Stimulated activated naive CD8-positive, alpha-beta T cell treated with anti-CD3 and anti-CD28 coated beads, Interleukin-15, amount 100 ng/mL, for 72 hours (primary cell): ENCODE measurements at places on chromosomes 6 and 20.

GRCh38 chr20:36309643-36310042 is 3.5 kb downstream of the DLGAP4 start:
- no peak for DNase-seq

DNA sequence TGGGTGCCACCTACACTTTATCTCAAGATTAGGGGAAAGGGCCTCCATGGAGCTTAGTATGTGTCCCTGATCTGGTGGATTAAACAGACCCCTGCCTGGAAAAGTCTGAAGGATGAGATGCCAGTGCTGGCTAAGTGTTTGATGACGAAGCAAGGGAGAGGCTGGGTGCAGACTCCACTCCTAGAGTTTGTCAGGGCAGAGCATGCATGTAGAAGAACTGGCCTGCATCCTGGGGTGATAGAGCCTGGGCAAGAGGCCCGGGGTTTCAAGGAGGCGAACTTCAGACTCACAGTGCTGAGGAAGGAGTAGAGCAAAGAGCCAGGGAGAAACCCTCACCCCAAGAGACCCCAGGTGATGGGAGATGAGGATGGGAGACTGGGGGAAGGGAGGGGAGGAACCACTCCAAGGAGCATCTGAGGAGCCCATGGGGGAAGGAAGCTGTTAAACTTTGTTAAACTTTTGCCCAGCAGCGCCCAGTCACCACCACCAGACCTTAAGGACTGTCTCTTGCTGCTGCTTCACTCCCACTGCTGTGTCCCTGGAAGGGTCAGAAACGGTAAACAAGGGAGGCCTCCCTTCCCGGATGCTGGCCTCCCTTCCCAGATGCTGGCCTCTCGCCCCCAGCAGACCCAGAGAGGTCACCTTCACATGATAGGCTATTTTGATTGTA is 61.6 kb downstream of the RPRD1B start:
- no peak for DNase-seq

GRCh38 chr6:52595000-52595795 is 18.3 kb upstream of the TRAM2 start:
- no peak for DNase-seq

GRCh38 chr20:50487397-50487796 is 22.8 kb upstream of the PTPN1 start:
- DNase-seq, result peak; percentile 28

DNA sequence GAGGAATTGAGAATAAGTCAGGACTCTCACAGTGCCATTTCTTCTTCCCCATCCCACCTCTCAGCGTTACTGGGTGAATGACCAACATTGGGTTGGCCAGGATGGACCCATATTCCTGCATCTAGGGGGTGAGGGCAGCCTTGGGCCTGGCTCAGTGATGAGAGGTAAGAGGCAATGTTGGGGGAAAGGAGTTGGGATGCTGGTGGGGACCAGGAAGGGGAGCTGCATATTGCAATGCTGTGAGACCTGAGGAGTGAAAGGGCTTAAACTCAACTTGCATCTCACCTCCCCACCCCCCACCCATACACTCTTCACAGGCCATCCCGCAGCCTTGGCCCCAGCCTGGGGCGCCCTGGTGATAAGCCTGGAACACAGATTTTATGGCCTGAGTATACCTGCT is 1.3 kb downstream of the PRSS16 start:
- DNase-seq, result no peak

DNA sequence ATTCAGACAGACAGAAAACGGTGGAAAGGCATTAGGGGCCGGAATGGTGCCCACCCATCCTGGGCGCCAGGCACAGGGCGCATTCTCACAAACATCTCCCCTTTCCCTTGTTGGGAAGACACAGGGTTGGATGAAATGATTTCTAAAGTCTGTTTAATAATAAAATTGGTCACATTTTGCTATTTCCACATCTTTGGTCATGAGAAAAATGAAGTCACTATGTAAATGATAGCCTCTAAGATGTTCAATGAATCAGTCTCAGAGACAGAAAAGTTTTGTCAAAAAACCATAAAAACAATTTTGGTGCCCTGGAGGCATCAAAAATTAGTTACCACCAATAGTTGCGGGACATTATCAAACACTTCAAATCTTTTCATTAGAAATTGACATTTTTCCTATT is 40.7 kb downstream of the PRR18 start:
- no peak for DNase-seq

- DNase-seq, result no peak
Measured at GRCh38 chr20:43723186-43723585, 3.6 kb downstream of the GTSF1L start.

- no peak for DNase-seq
Measured at GRCh38 chr6:42154461-42155209, 12.2 kb upstream of the C6orf132 start.

DNA sequence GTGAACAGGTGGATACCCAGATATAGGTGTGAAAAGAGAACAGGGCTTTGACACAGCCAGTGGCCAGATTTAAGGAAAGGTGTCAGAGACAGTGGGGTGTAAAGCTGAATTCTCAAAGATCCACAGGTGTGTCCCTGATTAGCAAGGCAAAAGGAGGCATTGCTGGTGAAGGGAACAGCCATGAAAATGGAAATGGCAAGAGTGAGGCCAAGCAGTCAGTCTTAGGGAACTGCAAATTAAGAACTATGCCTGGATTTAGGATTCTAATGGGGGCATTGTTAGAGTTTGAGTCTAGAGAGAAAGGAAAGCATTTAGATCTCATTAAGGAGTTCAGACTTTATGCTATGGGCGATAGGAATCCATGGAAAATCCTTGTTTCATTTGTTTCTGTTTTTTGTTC is 789.2 kb downstream of the MAFB start:
- no peak for DNase-seq

- DNase-seq, result no peak
Measured at GRCh38 chr20:858011-858410, 24.5 kb downstream of the FAM110A start.

DNA sequence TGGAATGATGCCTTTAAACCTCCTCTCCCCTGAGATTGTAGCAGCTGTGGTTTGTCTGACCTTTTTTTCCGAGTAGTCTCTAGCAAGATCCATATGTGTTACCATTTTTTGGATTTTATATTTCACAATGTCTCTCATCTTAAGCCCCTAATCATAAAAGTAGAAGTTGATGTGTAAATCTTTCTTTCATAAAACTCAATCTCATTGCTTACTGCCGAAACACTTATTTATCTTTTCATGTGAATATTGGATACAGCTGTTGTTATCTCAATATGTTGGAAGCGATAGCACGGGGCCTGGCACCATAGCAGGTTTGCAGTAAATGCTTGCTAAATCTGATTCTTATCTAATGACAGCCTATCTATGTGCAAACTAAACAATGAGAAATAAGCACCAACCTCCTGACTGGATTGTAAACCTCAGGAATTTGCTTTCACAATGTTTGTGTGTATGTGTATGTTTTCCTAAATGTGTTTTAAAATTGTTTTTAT is 14.2 kb downstream of the SMPDL3A start:
- DNase-seq, result no peak

DNA sequence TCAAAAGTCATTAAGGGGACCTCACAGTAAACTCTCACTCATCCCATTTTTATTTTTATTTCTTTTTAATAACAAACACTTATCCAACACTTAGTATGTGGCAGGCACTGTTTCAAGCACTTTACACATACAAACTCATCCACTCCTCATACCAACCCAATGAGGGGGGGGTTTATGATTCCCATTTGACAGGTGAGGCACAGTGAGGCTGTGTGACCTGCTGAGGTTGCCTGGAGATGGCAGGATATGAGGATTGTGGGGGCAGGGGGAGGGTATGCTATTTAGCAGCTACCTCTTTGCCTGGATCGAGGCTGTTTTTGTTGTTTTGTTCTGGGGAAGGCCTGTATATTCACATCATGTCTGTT is 219.8 kb downstream of the KIF16B start:
- DNase-seq, result no peak

DNA sequence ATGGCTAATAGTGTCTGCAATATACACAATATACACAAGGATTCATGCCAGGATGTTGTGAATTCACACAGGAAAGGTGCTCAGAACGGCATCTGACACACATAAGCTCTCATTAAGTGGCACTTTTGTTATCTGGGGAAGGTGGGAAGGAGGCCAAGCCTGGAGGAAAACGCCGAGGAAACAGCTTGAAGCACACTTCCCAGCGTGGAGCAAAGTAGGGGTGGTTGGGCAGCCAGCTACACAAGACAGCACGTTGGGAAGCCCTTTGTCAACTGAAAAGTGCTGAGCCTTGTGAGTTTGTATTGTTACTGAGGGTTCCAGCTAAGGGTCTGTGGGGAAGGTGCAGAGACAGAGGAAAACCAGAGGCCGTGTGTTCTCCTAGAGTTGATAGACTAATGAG is 181.0 kb downstream of the ZMYND8 start:
- DNase-seq, result no peak

GRCh38 chr20:59246691-59247400 is 53.6 kb upstream of the EDN3 start:
- DNase-seq, result no peak

DNA sequence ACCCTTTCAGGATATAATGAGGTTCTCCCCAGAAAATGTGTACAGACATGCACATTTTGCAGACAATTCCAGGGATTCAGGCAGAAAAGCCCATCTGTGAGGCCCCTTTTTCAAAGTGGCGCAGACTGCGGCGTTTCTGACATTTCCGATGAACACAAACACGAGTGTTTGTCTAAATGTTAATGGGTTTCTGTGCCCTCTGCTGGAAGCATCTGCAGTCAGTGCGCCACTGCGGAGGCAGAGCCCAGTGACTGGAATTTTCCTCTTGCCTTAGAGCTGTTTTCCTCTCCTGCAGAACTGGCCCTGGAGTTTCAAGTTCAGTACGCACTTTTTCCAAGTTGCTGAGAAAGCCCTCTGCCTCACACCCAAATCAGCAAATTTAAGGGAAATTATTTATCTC is 15.3 kb downstream of the ANKRD60 start:
- no peak for DNase-seq

GRCh38 chr6:99415446-99415845 is 9.7 kb downstream of the PNISR start:
- no peak for DNase-seq

DNA sequence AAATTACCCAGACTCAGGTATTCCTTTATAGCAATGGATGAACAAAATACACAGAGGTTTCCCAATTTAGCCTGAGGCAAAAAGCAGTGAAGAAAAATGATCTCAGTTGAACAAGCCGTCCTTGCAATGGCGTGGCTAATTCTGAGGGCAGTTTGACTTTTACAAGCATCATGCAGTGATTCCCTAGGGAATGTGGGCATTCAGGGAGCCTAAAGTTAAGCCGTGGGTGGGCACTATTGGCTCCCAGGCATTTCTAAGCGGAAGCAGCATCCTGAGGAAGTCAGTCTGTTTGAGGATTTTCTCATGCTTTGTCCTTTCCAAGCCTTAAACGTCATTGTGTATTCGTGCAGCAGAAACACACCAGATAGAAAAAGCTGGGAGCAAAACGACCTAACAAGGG is 133.9 kb downstream of the MYLK4 start:
- DNase-seq, result no peak

DNA sequence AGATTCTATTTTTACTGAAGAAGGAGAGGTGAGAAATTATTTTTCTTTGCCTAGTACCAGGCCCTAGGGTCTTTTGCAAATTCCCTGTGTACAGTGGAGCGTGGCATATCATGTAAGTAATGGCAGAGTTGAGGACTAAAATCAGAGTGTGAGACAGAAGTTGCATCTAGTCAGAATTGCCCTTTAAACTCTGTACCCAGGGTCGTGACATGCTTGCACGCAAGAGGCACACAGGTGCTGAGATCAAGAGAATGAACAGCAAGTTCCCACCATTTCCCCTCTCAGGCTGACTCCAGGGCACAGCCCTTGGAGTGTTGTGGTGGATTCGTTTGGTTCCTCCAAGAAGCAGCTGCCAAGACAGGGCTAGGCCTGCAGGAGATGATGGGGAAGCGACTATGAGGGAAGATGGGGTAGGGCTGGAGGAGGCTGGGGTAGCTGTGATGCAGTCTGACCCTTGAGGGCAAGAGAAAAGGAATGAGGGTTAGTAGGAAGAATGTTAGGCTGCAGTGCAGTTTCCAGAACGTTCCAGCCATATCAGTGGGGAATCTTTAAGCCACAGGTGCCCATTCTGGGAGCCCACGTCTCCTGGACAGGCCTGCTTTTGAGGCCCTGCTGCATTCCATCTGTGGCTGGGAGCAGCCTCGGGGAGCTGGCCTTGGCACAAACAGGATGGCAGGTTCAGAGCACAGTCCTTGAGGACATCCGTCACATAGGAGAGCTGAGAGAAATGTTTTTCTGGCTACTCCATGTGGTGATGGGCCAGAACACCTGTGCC is 6.9 kb downstream of the NELFCD start:
- DNase-seq, result no peak

DNA sequence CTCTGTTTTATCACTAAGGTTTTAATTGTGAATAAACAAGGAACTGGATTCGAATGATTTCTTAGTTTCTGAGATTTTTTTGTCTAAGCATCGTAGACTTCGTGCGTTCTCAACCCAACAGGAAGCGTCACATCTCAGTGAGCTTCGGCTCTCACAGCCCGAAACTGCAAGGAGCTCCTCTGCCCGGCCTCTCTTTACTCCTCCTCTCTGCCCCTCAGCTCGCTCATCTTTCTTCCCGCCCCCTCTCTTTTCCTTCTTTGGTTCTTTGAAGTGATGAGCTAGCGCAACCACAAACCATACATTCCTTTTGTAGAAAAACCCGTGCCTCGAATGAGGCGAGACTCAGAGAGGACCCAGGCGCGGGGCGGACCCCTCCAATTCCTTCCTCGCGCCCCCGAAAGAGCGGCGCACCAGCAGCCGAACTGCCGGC is 480 bp upstream of the NT5E start:
- DNase-seq, result peak; percentile 67

DNA sequence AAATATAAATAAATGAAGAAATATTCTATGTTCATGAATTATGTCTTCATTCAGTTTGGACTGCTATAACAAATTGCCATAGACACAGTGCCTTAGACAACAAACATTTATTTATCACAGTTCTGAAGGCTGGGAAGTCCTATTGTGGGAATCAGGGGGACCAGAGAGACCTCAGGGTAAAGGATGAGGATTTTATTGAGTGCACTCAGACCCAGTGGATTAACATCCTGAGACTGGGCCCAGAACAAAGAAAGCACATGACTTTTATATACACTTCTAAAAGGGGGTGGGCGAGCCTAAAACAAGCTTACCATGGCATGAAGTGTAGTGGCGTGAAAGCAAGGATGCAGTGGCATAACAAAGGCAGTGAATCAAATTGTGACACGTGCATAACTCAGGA is 26.9 kb upstream of the CBLN4 start:
- no peak for DNase-seq

- DNase-seq, result no peak
Measured at GRCh38 chr20:63577317-63577894, 3.4 kb upstream of the HELZ2 start.

- no peak for DNase-seq
Measured at GRCh38 chr6:195861-196360, 96.4 kb upstream of the DUSP22 start.

DNA sequence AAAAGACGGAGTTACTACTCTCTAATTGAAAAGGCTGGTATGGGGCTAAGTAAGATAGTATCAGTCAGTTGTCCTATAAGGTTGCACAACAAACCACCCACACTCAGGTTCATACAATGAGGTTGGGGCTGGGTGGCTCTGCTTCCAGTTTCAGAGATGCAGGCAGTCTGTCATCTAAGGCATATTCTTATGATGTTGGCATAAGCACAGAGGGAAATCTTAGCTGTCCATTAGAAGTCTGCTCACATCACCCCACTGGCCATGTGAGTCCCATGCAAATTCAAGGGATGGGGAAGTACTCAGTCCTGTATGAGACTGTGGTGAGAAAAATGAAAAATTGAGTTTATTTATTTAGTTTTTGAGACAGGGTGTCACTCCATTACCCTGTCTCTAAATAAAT is 118.6 kb downstream of the LAMP5 start:
- DNase-seq, result no peak
